ENCODE measurements at places on chromosomes 3 and 15. TPM values are rescaled to one million over a fixed set of nuclear protein-coding genes. Genes with fewer than 3 reads are reported as not detected.

The CPN2 gene
- not detected for total RNA-seq

The CLDN1 gene
- total RNA-seq, result 7.3 TPM

The PIGBOS1 gene
- 15.3 TPM for total RNA-seq

The C3orf85 gene
- not detected for total RNA-seq

The SST gene
- total RNA-seq, result not detected

The DHX30 gene
- 68.0 TPM for total RNA-seq

The SEC22C gene
- 60.1 TPM for total RNA-seq

The PLA2G4E gene
- total RNA-seq, result not detected

The PLA2G4D gene
- not detected for total RNA-seq

The RYR3 gene
- total RNA-seq, result 0.74 TPM

The MCF2L2 gene
- total RNA-seq, result 0.09 TPM

The CDHR4 gene
- total RNA-seq, result not detected

Measured in Daoy (cell line).